ENCODE measurements at places on chromosomes 3 and 15. TPM values are rescaled to one million over a fixed set of nuclear protein-coding genes. Genes with fewer than 3 reads are reported as not detected.

The COLQ gene
- total RNA-seq = 1.8 TPM

The ARGFX gene
- not detected for total RNA-seq

The KCNAB1 gene
- total RNA-seq = 1.0 TPM

The CAV3 gene
- total RNA-seq = not detected

The SI gene
- not detected for total RNA-seq

The RTP4 gene
- 56.8 TPM for total RNA-seq

The PRRT3 gene
- total RNA-seq = 1.7 TPM

The SH2D7 gene
- not detected for total RNA-seq

The ALDH1L1 gene
- total RNA-seq = 0.36 TPM

The UCN2 gene
- total RNA-seq = 22.5 TPM

The TERC gene
- 722 TPM for total RNA-seq

The FSIP1 gene
- 0.73 TPM for total RNA-seq

The HTR3E gene
- not detected for total RNA-seq

The CLCN2 gene
- total RNA-seq = 4.1 TPM

The HIGD2B gene
- 0.67 TPM for total RNA-seq

The VEPH1 gene
- total RNA-seq = 274 TPM

The ARID3B gene
- 0.69 TPM for total RNA-seq

The COL7A1 gene
- 4.8 TPM for total RNA-seq

The ZNF662 gene
- 0.73 TPM for total RNA-seq

The CCDC39 gene
- total RNA-seq = not detected

The LXN gene
- total RNA-seq = 26.5 TPM

The GPR160 gene
- total RNA-seq = 3.6 TPM

The CMSS1 gene
- 18.6 TPM for total RNA-seq

The CFAP100 gene
- not detected for total RNA-seq

The LNP1 gene
- total RNA-seq = 2.3 TPM

The NECTIN3 gene
- total RNA-seq = 54.0 TPM

The P3H2 gene
- under 0.01 TPM for total RNA-seq

The ROPN1 gene
- 19.6 TPM for total RNA-seq

The CCR3 gene
- total RNA-seq = not detected

The HEXA gene
- total RNA-seq = 107 TPM

The LRRC49 gene
- 2.8 TPM for total RNA-seq

The SCG5 gene
- 2.3 TPM for total RNA-seq

The LMAN1L gene
- 0.15 TPM for total RNA-seq

The PARP16 gene
- total RNA-seq = 2.9 TPM

The HYAL1 gene
- 0.67 TPM for total RNA-seq

The TMEM44 gene
- 8.3 TPM for total RNA-seq

The OXTR gene
- 0.67 TPM for total RNA-seq

The C3orf80 gene
- not detected for total RNA-seq

The BMF gene
- 4.3 TPM for total RNA-seq

The C3orf20 gene
- total RNA-seq = under 0.01 TPM

The SLC25A20 gene
- 18.5 TPM for total RNA-seq

The SIDT1 gene
- under 0.01 TPM for total RNA-seq

The AADACL2 gene
- total RNA-seq = not detected

The PAK6 gene
- 1.00 TPM for total RNA-seq

The CTXN2 gene
- not detected for total RNA-seq

The KLHL40 gene
- not detected for total RNA-seq

The IL17RB gene
- total RNA-seq = under 0.01 TPM

The EFCC1 gene
- total RNA-seq = under 0.01 TPM
